Activated naive CD8-positive, alpha-beta T cell treated with anti-CD3 and anti-CD28 coated beads, Interleukin-2, amount 50 U/mL, for 16 hours (primary cell): ENCODE measurements at places on chromosomes 16 and 17.

GRCh38 chr16:88442727-88443576 lies 10.1 kb upstream of the ZFPM1 start:
- peak; percentile 48 for DNase-seq

GRCh38 chr16:11681556-11681955 lies 13.3 kb downstream of the SNN start:
- no peak for DNase-seq

DNA sequence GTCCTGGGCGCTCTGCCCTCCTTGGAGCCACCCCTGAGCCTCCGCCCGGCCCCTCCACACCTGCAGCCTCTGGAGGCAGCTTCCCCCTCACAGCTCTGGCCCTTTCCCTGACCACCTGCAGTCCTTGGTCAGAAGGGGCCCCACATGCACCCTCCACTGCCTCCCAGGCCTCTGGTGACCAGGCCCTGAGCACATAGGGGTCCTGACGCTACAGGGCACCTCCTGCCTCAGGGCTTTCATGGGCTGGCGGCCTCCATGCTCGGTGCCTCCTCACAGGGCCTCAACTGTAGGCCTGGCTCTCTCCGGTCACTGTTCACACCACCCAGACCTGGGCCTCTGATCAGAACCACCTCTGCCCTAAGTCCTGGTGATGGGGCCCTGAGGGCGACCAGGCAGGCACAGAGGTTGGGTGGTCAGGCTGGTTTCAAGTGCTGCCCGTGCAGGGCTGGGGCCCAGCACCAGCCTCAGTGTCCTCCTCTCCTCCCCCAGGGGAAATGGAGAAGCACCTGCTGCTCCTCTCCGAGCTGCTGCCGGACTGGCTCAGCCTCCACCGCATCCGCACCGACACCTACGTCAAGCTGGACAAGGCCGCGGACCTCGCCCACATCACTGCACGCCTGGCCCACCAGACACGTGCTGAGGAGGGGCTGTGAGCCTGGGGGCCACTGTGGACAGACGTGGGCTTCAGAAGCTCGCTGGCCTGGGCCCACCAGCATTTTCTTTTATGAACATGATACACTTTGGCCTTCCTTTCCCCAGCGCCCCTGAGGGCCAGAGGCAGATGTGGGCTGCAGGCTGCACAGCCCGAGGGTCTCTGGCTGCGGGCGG lies 3.9 kb downstream of the APRT start:
- DNase-seq = no peak

DNA sequence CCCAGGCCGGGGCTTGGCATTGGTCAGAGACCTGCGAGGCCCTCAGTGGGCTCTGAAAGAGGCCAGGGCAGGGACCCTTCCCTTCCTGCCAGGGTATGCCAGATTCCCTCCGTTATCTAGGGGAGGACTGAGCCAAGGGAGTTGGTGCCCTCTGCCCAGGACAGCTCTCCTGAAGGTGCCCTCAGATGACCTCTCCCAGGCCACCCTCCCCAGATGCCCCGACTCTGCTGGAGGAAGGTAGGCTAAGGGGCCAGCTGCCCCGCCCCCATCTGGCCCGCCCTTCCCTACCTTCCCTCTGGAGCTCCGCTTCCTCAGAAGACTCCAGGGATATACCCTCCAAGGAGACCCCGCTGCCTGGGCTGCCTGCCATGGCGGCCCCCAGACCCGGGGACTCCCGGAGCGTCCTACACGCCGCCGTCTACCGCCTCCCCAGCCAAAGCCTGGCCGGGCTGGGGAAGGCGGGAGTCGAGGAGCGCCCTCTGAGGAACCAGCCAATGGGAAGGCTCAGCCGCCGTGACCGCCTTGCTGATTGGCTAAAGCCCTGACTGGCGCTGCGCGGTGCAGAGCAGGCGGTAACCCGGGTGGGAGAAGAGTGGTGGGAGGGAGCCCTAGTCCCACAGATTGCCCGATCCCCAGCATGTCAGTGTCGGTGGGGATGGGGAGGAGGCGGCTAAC lies 7.0 kb downstream of the MPP2 start:
- peak; percentile 65 for DNase-seq

GRCh38 chr16:15051387-15051951 lies 4.4 kb downstream of the NTAN1 start:
- DNase-seq = no peak

GRCh38 chr17:73141411-73141810 lies 23.4 kb upstream of the SSTR2 start:
- no peak for DNase-seq

GRCh38 chr16:17555176-17555575 lies 84.4 kb upstream of the XYLT1 start:
- no peak for DNase-seq

DNA sequence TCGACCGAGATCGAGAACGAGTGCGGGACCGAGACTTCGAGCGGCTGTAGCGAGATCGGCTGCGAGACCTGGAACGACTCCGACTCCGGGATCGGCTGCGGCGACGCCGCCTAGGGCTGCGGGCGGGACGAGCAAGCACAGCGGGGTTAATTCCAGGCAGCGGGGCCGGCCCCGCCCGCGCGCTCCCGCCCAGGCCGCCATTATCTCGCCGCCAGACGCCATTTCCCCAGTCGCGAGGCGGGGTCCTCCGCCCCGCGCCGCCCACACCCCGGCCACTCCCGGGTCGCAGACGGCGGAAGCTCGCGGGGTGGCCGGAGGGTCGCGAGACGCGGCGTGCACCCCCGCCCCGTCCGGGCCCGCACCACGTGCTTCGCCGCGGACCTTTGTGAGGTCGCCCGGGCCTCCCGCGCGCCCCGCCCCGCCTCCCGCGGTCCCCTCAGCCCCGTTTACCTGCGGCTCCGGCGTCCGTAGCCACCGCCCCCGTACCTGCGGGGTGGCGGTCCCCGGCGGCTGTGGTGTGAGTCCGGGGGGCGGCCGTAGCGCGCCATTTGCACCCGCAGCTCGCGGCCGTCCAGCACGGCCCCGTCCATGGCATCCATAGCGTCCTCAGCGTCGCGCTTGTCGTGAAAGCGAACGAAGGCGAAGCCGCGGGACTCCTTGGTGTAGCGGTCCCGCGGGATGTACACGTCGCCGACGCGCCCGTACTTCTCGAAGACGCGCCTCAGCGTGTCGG lies 616 bp downstream of the SRSF2 start:
- DNase-seq = peak; percentile 18

GRCh38 chr17:40437095-40437732 lies 6.0 kb upstream of the IGFBP4 start:
- DNase-seq = no peak

DNA sequence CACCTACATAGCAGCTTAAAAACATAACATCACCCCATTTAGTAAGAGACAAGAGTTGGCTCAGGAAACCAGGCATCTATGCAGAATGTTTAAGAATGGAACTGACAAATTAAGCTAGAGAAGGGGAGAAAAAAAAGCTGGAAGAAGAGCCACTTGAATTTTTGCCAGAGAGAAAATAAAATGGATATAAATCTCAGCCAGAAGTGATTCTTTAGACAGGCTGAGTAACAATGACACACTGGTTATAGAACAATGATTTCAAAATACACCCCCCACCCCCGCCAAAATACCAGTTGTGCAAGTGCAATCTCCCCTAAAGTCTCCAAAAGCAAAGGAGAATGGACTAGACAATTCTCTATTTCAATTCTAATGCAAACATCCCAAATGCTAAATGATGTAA lies 22.4 kb downstream of the LSM12 start:
- no peak for DNase-seq

DNA sequence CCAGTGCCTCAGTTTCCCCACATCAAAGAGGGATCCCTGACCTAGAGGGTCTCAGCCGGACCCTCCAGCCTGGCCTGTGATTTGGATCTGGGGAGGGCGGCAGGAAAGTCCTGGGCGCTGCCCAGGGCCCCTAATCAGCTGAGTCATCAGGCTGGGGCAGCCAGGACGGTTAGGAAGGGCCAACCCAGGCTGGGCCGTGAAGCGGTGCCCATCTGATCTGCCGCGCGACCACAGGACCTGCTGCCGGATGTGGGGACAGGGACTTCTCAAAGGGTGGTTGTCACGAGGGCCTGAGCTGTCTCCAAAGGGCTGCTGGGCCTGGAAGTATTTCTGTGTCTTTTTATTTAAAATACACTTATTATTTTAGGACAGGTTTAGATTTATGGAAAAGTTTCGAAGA lies 4.4 kb downstream of the TPSAB1 start:
- DNase-seq = no peak

GRCh38 chr16:56682703-56683397 lies 580 bp downstream of the MT1X start:
- DNase-seq = no peak

DNA sequence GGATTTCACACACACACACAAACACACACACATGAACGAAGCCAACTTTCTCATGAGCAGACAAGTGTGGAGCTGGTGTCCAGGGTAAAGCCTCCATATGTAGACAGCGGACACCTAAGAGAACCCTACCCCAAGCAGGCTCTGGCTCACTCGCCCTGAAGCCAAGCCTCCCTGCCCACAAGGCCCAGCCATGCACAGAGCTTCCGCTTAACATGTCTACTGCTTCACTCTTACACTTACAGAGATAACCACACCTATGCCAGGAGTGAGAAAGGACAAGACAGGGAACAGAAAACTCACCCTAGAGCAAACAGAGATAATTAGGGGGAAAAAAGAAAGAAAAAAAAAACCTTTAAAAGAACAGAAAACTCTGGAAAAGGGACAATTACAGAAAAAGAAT lies 67.5 kb downstream of the CYTH1 start:
- no peak for DNase-seq

- DNase-seq = no peak
These were observed 619 bp upstream of the TMEM92 start for GRCh38 chr17:50273654-50274040.

DNA sequence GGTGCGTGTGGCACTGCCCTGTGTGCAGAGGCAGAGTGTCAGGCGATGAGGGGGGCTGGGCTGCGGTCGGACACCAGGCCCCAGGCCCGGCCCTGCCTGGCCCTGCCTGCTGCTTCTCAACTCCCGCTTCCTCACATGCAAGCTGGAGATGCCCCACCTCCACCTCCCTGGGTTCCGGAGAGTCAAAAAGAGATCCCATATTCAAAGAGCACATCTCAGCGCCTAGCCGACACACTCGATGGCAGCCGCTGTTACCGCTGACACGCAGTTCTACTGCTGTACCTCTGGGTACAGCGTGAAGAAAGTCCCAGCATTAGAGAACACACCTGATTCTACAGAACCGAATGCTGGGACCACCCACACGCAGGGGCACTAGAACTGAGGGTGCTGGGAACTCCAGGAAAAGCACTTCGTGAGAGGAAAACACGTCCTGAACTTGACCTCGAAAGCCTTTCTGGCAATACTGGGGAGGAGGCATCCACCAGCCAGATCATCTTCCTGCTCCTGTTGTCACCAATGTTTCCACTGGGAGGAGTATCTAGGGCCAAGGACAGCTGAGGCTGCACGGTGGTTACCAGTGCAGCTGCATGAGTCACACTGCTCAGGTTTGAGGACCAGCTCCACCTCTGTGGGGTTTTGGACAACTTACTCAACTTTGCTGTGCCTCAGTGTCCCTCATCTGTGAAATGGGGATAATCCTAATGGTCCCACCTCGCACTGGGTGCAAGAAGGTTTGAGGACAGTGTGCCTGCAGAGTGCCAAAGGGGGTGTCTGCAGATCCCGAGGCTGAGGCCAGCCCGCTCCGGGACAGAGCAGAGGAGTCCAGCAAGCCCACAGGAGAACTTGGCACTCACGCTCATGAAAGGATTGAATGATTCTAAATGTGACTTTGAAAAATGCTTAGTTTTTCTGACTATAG lies 100.4 kb upstream of the DNAH17 start:
- no peak for DNase-seq
